Psoas muscle (tissue), 8 donors: ENCODE measurements at places on chromosomes 2 and 18. TPM values are rescaled to one million over a fixed set of nuclear protein-coding genes. Genes with fewer than 3 reads are reported as not detected.

DNA sequence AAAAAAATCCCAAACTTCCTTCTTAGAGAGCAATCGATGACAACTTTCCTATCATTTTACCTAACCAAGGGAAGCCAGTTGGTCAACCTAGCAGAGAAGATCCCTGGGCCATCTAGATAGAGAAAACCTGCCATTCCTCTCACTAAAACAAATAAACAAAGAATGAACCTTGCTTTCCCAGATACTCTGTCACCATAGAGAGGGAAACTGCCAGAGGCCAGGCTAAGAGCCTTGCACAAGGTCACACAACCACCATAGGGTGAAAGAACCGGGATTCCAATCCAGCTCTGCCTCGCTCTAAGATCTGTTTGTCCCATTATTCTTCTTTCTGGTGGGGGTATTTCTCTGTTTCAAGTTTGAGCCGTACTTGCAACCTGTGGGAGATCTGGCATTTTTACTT lies 154.6 kb downstream of the CYRIA start:
- no peak for DNase-seq
- H3K4me3 ChIP-seq, result no peak overlapping the region
- no peak overlapping the region for H3K27ac ChIP-seq

RNPEPL1 gene
- total RNA-seq, result 59.4 TPM

THUMPD2 gene
- total RNA-seq, result 6.5 TPM

DNA sequence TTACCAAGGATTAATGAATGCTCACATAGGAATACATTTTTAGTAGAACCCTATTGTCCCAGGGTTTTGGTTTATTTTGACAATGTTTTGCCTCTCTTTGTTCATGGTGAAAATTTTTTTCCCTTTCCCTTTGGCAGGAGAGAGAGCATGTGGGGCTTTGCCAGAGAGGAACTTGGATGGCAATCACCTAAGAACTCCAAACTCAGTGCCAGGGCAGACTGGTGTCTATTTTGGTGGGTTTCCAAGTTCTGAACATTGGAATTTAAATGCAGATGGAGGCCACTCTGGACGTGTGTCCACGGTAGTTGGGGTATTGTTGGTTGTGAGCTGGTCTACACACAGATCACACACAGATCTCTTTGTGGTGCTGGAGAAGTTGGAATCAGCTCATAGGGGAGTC lies 2091.1 kb upstream of the PIK3C3 start:
- no peaks in the 10 kb centered on the region for H3K36me3 ChIP-seq
- H3K4me3 ChIP-seq, result no peak overlapping the region
- no peaks in the 10 kb centered on the region for H3K4me1 ChIP-seq
- H3K27ac ChIP-seq, result no peak overlapping the region
- H3K27me3 ChIP-seq, result no peaks in the 10 kb centered on the region

RMC1 gene
- total RNA-seq, result 13.8 TPM
